Astrocyte of the spinal cord (primary cell): ENCODE measurements at places on chromosomes 4 and X.

- no peak for DNase-seq
These were observed 2.8 kb downstream of the TMPRSS11D start for GRCh38 chr4:67880866-67881610.

- no peak for DNase-seq
These were observed 47.9 kb downstream of the ZNF827 start for GRCh38 chr4:145890689-145891088.

- peak; percentile 83 for DNase-seq
These were observed 23.6 kb upstream of the YTHDC1 start for GRCh38 chr4:68373513-68373912.

DNA sequence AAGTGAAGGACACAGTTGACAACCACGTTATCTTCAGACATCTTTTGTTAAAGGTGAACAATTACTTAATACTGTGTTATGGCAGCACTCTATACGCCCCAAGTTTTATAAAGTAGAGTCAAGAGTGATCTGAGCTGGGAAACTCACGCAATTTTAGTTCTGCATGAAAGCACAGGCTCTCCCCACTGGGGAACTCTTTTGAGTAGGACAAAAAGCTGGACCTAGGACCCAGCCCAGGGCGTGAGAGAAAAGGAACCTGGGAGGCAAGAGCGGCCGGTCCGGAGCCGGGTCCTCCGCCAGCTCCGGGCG, 152.6 kb upstream of the SLC4A4 start:
- peak; percentile 19 for DNase-seq

DNA sequence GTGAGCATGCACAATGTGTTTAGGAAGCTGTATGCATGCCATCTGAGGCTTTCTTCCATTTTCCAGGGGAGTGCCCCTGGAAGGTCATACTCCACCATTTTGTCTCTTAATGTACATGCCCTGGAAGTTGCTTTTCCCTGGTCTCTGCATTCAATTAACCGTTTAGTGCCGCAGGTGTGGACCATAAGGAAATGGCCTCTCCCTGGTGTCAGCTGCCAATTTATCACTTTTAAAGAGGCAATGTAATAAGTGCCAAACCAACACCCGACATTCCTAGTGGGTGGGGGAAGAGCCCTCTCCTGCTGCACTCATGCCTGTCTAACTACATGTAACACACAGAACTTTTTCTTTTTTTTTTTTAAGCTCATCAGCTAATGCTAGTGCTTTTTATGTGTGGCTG, 7.1 kb upstream of the BST1 start:
- no peak for DNase-seq

GRCh38 chr4:666822-667544, 7.1 kb downstream of the ATP5ME start:
- no peak for DNase-seq

- no peak for DNase-seq
These were observed 15.0 kb upstream of the OTUD4 start for GRCh38 chr4:145195167-145195952.

GRCh38 chrX:116667346-116668134, 204.8 kb upstream of the CT83 start:
- no peak for DNase-seq

GRCh38 chr4:28926156-28926555, 1794.0 kb upstream of the PCDH7 start:
- no peak for DNase-seq

- no peak for DNase-seq
These were observed 443.0 kb downstream of the PCDH10 start for GRCh38 chr4:133592106-133592505.

DNA sequence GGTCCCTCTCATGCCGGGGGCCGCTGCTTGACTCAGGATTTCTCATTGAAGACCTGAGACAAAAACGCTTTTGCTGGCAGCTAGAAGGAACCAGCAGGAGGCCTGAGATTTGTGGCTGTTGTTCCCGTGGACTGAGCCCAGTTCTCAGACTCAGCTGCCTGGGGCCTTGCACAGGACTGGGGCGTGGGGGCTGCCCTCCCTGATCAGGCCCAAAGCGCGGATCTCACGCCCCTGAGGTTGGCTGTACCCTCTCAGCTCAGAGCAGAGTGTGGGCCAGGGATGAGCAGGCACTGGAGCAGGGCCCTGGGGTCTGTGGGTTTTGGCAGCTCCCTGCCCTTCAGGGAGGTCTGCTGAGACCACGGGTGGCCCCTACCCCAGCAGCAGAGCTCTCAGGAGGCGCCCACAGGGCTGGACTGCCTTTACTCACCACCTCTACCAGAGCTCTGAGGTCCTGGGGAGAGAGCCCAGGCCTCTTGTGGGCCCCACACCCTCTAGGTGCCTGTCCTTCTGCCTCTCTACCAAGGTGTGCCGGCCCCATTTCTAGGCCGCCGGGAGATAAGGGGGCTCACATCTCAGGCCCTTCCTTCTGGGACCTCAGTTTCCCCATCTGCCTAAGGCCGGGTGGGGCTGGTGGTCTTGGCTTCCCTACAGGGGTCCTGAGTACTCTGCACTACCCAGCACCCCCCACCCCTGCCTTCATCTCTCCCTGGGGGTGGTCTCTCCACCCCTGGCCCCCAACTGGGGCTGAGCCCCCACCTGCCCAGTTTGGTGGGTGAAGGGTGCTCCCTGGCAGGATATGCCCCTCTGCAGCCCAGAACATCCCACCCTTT, 5.6 kb downstream of the MSANTD1 start:
- DNase-seq = no peak

- no peak for DNase-seq
These were observed 392.8 kb downstream of the RAPGEF2 start for GRCh38 chr4:159495515-159496236.

- DNase-seq = peak; percentile 80
These were observed 11.2 kb upstream of the BCOR start for GRCh38 chrX:40108959-40109287.

DNA sequence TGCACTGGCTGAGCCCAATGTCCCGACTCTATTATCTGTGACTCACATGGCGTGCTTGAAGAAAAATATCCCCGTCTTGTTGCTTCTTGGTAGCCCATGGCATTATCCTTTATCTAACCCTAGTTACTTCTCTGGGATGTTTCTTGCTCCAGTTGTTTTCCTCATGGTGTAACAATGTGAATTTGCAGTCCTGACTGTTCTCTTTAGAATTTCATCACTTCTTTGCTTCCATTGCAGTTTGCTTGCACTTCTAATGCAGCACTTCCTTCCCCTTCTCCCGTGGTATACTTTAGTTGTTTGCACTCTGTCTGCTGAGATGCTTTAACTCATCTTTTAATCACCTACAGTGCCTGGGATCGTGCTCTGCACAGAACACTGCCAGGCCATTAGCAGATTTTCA, 126.9 kb downstream of the MAML3 start:
- no peak for DNase-seq

DNA sequence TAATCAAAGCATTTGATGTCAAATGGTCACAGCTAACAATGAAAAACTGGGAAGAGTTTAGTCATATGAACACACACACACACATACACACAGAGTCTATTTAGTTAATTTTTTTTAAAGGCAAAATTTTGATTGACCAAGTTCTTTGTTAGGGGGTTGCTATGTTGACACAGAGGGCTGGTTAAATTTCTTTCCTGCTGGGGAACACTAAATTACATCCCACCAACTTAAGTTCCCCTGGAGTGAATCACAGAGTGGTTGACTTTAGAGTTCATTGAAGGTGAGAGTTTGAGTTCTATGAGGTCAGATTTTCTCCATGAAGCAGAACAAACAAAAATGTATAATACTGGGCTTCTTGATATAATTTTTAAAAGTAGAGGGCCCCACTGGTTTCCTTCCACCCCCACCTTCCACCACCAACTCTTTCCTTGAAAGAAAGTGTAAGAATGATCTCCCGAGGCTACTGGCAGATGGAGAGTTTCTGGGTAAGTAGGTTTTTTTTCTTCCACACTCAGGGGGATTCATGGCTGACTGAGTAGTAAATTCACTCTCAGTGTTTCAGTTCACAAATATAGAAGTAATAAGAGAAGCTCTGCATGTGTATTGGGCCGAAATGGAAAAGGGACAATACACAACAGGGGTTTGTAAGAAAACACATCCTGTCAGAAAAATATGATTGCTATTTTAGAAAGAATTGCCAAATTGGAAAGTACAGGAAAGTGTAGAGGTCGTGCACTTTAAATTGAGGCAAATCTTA, 917.0 kb upstream of the LCORL start:
- DNase-seq = peak; percentile 13

DNA sequence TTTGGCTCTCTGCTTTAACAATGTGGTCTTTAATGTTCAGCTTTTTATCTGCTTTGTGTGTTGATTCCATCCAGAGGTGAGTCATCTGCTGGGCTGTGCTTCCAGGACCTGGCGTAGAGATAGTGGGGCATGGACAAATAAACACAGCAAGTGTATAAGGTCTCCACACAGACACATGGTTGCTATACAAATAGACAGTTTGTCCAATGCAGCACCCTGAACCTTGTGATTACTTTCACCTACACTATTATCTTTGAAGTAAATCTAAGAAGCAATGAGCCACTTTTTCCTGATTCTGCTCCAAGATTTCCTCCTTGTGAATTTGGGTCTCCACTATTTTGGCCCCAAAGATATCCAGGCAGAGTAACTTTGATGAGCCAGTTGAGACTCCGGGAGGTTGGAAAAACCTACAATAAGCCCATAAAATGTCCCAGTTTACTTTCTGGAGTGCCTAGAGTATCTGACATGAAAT, 12.1 kb downstream of the PPARGC1A start:
- DNase-seq = peak; percentile 78

GRCh38 chrX:118495061-118495921, at the start of gene DOCK11:
Gene DOCK11, plus strand, starts transcription at chrX:118495815. Its CDS starts 157 bp downstream, at chrX:118495972.
- DNase-seq = peak; percentile 89

DNA sequence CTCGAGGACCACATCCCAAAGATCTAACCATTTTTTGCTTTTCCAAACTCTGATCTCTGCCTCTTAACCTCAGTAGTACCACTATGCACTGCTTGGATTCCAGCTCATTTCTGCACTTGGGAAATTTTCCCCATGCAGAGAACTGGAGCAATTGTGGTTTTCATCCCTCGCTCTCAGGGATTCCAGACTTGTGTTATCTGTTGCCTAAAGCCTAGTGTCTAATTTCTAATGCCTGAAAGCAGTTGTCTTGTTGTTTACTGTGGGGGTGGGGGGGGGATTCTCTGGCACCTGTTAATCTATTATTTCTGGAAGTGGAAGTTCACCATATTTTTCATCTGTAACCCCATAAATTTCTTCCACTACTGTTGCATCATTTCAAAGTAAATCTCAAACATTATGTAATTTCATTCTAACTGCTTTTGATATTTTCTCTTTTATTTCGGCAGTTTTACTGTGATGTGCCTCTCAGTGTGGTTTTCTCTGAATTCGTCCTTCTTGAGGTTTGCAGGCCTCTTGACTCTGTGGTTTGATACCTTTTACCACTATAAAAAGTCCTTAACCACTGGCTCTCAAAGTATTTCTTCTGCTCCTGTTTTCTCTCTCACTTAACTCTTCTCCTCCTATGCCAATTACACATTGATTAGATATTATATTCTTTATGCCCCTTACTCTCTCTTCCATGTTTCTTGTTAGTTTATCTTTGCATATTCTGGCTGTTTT, 205.6 kb upstream of the EOLA2 start:
- DNase-seq = no peak

GRCh38 chrX:38768079-38768478, 33.2 kb upstream of the MID1IP1 start:
- DNase-seq = peak; percentile 13

DNA sequence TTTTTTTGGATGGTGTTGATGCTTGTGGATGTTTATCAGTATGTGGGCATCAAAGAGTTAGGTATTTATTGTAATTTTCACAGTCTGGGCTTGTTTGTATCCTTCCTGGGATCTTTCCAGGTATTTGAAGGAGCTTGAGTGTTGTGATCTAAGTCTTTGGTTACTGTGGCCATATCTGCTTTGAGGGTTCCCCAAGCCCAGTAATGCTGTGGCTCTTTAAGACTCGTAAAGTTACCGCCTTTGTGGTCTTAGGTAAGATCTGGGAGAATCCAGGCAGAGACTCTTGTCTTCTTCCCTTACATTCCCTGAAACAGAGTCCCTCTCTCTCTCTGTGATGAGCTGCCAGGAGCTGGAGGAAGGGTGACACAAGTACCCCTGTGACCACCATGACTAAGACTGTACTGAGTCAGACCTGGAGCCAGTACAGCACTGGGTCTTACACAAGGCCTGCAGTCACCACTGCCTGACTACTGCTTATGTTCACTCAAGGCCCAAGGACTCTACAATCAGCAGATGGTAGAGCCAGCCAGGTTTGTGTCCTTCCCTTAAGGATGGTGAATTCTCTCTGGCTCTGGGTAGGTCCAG, 62.2 kb downstream of the FMR1NB start:
- DNase-seq = peak; percentile 19

DNA sequence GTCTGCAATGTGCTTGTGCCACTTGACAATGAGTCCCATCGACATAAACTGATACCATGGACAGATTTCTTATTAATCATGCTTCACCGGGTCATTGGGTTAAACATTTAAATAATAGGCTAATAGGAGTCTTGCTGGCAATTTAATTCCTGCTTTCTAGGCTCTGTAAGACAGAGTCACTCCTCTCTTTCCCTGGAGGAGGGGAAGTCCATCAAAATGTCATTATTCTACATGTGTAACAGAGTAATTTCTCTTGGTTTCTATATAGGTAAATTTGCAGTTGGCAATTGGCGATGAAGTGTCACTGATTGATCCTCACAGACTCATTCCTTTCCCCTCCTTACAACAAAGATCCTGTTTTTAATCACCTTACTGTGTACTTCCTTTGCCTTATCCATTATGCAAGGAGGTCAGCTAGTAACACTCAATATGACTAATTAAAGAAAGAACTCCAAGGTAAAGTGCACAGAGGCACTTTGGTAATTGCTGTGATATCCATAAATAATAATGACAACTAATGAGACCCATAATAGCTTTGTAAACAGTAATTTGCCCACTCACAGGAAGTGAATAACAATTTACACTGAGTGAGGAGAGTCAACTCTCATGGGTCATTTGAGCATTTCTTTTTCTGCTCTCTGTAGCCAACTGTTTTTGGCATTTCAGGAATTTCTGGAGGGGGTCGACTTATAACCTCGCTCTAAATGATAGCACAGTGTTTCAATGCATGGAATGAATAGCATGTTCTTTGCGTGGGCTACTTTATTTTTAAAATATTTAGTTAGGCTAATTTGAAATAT, 184.0 kb downstream of the UGT8 start:
- peak; percentile 17 for DNase-seq
